Renal cortical epithelial cell (primary cell): ENCODE measurements at places on chromosomes 5 and 9.
A peak's percentile ranks its signal among the peaks of the same experiment; 100 is the strongest.

DNA sequence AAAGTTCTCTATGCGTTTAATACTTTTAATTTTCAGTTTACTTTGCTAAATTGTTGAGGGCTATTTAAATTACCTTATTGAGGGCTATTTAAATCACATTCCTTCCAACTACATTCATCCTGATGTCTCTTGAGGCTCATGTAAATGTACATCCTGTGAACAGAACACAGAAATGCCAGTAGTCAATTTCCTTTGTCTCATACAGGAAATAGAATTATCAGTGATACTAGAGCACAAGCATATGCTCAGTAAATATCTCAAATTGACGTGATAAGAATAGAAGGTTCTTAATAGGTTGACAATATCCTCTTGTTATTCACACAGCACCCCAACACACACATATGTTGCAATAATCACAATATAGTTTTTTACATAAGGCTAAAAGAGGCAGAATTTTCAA, 449.0 kb downstream of the CYLC2 start:
- no peak for DNase-seq

- no peak for DNase-seq
Observed at GRCh38 chr9:3359048-3359692, 166.6 kb downstream of the RFX3 start.

DNA sequence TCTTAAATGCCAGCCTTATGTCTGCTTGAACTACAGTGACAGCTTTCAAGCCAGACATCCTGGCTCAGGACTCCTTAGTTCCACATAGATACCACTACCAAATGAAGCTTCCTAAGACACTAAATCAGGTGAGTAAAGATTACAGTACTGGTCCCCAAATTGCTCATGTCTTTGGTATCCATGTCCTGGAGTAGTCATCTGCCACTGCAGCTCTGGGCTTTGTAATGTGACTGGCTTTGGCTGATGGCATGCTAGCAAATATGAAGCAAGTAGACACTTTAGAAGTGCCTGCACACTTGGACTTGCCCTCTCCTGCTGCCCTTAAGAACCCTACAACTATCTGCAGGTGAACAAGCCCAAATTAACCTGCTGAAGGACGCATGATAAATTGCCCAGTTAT, 334.9 kb downstream of the BNC2 start:
- no peak for DNase-seq

DNA sequence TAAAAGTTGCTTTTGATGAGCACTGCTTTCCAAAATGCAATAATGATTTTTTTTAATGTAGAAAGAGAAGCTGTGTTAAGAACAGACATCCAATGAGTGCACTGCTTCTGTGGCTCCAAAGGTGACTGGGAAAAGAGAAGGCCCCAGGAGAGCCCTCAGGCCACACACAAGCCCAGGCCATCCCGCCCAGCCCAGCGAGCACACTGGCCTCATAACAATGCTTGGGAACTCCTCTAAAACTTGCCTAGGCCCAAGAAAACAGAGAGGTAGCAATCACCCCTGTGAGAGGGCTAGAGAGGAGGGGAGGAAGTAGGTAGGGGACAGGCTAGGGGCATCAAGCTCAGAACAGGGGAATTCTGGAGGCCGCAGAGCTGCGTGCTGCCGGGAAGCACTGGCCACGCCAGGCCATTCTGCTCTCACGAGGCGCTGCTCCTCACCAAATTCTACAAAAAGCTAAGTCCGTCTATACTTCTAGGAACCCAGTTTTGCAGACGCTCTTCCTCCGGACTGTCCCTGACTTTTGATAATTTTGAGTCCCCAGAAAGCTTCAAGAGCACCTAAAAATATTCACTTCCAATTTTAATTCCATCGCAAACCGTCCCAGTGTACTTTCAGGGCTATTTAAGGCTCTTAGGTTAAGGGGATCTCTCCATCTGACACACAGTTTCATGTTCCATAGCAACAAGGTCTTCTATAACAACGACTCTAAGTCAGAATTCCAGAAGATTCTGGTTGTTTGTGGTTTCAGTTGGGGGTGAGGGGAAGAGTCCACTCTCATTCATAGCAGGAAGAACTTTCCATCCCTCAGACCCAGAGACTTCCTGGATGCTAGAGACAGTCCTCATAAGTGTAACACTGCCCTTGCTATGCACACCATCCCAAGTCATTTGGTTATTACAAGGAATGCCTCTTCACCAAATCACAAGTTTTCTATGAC, 51.0 kb downstream of the HABP4 start:
- DNase-seq: peak; percentile 2

GRCh38 chr9:89864257-89864656, 259.4 kb downstream of the GADD45G start:
- no peak for DNase-seq

DNA sequence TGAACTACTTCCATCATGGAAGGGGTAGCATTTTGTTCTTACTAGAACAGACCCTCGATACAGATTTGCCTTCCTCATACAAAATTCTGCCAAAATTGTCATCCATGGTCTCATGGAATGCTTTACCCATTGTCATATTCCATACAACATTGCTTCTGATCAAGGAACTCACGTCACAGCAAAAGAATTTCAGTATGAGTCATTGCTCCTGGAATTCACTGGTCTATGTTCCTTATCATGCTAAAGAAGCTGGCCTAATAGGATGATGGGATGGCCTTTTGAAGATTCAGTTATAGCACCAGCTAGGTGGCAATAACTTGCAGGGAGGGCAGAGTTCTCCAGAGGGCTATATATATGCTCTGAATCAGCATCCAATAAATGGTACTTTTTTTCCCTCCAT, 18.2 kb upstream of the FNIP1 start:
- peak; percentile 89 for DNase-seq

GRCh38 chr5:115948091-115948534, 14.2 kb upstream of the LVRN start:
- DNase-seq: no peak

DNA sequence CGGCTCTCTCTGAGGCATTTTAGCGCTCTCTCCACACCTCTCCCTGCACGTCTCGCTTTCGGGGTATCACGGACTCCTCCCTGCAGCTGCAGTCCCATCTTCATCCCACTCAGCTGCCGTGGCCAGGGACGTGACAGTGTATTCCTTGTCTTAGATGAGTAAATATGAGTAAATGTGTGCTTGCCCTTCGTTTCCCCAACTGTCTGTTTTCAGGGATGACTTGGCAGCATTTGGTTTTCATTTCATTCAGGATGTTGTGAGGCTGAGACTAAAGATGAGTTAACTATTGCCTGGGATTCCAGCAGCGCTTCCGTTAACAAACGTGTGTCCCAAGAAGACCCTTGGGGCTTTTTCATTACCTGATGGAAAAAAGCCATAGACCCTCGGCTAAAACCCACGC, 29.5 kb downstream of the GDNF start:
- DNase-seq: peak; percentile 13

DNA sequence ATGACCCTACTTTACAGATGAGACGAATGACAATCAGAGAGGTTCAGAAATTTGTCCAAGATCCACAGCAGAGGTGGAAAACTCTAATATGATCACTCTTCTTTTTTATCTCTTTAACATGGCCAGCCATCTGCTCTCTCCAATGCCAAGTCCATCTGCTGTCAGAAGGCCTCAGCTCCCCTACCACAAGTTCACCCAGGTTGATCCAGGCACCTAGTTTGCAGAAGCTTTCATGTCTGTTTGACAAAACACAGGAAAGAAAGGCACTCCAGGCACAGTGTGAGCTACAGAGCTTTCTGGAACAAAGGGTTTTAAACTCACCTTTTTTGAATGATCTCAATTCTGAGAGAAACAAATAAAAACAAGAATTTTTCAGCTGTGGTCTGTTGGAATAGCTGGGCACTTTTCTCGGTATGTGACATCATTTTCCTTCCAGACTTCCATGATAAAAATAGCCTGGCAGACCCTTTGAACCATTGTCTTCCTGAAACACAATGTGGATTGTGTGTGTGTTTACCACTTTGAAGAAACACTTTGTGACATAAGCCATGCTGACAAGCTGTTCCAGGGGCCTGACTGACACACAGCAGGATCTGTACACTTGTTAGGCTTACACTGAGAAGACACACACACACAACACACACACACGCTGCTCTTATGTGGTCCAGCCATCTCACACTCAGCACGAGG, 214.3 kb downstream of the AGTPBP1 start:
- no peak for DNase-seq

DNA sequence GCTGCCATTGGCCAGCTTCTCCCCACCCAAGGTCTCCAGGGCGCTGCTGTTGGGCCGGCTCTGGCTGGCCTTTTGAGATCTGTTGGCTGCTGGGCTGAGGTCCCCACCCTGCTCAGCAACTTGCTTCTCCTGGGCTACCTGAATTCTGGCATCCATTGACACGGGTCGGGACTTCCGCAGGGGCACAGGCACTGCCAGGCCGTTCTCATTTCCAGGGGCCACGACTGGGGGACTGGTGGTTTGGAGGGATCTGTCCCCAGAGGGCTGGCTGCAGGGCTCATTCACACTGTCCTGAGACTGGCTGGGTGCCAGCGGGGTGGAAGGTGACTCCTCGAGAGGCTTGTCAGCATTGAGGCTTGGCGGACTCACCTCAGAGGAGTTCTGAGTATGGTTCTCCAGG, 87.1 kb upstream of the FBXW11 start:
- no peak for DNase-seq

DNA sequence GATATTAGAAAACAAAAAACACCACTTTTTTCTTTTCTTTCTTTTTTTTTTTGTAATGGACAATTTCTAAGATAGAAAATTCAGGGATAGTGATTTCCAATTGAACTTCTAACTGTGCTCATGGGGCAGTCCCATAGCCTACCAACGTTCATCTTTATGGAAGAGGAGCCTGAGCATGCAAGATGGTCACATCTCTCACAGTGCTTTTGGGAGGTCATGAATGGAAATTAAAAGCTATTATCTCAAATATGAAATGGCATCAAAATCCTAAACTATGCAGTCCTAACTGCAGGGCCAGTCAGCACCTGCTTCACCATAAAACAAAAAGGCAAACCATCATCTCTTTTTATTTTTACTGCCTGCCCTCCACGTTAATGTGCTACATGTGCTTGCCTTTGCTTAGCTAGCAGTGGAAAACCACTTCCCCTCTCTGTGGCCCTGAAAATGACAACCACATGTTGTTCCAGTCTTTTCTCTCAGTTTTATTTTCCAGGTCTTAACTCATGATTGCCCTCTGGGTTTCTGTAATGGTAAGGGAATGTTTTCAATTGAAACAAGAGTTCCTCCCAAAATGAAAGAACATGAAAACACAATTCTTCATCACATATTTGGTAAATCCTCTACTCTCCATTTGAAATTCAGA, 16.7 kb downstream of the IFNB1 start:
- peak; percentile 11 for DNase-seq

- peak; percentile 8 for DNase-seq
Observed at GRCh38 chr9:78325343-78325742, 28.4 kb downstream of the PSAT1 start.

DNA sequence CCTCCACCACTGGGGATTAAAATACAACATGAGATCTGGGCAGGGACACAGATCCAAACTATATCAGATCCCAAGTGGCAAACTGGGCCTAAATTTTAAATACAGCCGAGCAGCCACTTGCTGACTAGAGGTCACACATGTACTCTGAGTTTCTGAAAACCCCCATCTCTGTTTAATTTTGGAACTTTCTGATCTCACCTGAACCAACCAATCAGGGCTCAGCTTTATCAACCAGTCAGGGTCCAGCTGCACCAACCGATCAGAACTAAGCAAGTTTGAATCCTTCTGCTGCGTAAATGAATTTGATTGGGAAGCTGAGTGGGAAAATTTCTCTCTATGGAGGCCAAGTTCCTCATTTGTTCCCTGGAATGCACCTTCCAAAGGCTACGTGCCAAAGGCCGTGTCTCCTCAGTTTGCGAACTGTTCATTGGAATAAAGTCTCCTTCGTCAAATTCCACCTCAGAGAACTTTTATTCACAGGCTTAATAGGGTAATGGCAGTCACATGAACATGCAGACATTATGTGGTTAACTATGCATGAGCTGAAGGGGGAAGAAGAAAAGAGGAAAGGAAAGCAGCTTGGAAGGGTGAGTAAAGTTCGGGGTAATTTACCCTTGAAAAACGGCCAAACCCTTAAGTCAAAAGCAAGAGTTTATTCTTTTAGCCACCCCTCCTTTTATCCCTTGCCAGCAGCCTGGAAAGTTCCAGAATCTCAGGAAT, 3.7 kb downstream of the CD180 start:
- DNase-seq: peak; percentile 24

GRCh38 chr9:11158063-11158462, 545.3 kb upstream of the PTPRD start:
- DNase-seq: no peak

DNA sequence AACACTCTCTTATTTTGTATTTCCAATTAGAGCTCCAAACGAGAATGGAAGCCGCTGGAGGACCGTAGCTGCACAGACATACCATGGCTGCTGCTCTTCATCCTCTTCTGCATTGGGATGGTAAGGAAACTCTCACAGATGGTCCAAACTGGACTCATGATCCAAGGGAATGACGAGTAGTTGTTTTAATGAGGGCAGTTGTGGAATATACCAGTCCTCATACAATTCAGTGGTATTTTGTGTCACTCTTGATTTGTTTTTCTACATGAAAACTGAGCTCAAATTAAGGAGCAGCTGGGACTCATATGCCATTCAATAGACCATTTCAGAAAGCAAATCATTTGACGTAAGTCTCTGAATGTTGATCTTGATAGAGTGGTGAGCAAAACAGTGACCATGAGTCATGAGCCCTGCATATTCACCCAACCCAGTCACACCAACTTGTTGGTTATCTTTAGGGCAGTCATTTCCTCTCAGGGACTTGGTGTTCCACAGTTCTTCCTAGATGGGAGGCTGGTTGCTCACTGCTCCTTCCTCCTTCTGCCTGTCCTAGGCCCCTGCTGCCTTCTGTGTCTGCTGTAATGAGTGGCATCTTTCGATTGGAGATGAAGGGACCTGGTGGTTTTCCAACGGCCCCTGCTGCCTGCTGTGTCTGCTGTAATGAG, 54.9 kb downstream of the SLC44A1 start:
- peak; percentile 99 for DNase-seq

DNA sequence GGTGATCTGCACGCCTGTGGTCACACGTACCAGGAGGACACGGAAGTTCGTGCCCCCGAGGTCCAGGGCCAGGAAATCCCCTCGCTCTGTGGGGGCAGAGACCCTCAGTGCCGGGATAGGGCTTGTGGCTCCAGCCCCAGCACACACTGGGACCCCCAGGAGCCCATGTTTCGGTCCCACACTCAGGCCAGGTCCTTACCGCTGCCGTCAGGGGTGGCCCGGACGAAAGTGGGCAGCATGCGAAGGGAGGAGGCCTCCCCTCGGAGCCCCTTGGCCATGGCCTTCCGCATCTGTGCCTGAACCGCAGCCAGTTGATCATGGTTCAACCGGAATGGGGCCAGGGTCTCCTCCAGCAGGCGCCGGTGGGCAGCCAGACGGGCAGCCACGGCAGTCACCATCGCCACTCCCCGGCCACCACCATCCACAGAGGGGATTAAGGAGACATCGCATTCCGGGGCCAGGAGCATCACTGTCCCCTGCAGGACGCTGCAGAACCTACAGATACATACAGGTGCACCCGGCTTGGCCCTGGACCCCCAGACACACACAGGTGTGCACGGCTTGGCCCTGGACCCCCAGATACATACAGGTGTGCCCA, 11.8 kb downstream of the HK3 start:
- no peak for DNase-seq
